ENCODE measurements at places on chromosomes 11 and 22.

- no peak for DNase-seq
These were observed 18.5 kb downstream of the KRTAP5-5 start for GRCh38 chr11:1647901-1648652.

- DNase-seq: peak; percentile 69
These were observed 39.3 kb upstream of the BSX start for GRCh38 chr11:123020968-123021367.

GRCh38 chr22:41222846-41223507 lies 17.8 kb downstream of the CHADL start:
- DNase-seq: no peak

- DNase-seq: peak; percentile 60
These were observed 6.3 kb downstream of the ARHGEF17 start for GRCh38 chr11:73314117-73314961.

DNA sequence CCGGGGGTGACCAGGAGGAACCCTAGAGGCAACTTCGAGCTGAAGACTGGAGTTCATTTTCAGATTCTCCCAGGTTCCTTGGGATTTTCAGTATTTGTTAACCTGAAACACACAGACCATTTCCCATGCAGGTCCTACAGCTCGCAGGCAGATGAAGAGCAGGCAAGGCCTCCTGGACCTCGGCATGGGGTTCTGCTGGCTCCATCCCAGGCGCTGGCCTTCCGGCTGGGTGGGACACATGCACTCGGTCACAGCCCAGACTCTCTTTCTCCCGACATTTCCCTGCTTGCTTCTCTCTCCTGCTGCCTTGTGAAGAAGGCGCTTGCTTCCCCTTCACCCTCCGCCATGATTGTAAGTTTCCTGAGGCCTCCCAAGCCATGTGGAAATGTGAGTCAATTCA lies 15.4 kb upstream of the TTLL12 start:
- DNase-seq: no peak

DNA sequence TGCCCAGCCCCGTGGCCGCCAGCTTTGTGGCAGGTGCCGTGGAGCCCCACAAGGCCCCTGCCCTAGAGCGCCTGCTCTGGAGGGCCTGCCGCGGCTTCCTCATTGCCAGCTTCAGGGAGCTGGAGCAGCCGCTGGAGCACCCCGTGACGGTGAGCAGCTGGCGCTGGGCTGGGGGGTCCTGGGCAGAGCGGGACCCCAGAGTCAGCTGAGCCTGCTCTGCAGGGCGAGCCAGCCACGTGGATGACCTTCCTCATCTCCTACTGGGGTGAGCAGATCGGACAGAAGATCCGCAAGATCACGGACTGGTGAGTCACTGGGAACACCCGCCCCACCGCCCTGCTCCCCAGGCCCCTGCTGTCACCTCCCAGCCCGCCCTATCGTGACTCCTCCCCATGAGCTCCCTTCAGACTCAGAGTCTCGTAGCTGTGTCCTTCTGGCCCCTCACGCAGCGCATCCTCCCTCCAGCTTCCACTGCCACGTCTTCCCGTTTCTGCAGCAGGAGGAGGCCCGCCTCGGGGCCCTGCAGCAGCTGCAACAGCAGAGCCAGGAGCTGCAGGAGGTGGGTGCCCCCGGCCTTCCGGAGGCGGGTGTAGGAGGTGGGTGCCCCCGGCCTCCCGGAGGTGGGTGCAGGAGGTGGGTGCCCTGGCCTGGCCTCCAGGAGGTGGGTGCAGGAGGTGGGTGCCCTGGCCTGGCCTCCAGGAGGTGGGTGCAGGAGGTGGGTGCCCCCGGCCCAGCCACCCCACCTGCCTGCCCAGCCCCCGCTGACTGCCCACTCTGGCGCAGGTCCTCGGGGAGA lies 4.7 kb downstream of the TCIRG1 start:
- DNase-seq: peak; percentile 20

All from NCI-H82 (cell line).